ENCODE measurements at places on chromosomes 6 and 20. TPM values are rescaled to one million over a fixed set of nuclear protein-coding genes. Genes with fewer than 3 reads are reported as not detected.

GRCh38 chr20:61482901-61483300 lies 230.8 kb downstream of the CDH4 start:
- no peak overlapping the region for H3K4me3 ChIP-seq
- H3K27ac ChIP-seq, result no peak overlapping the region
- no peak for DNase-seq
- no peaks in the 10 kb centered on the region for H3K4me1 ChIP-seq
- peaks cover 51% of the 10 kb centered on the region for H3K27me3 ChIP-seq

DNA sequence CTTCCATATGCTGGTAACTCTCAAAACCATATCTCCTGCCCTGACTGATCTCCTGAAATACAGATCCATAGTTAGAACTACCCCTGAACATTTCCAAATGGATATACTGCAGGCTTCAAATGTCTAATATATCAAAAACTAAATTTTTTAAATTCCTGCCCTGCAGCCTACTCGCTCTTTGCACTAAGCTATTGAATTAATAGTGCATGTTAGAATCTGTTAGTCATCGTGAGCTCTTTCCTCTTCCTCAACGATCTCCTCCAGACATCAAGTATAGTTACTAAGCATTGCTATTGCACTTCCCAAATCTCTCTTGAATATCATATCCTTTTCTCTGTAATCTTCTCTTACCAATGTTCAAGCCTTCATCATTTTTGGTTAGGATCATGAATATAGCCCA lies 26.0 kb upstream of the RSPO3 start:
- H3K4me1 ChIP-seq, result no peaks in the 10 kb centered on the region
- peaks cover 21% of the 10 kb centered on the region for H3K27me3 ChIP-seq
- no peak for DNase-seq
- no peaks in the 10 kb centered on the region for H3K36me3 ChIP-seq

- no peaks in the 10 kb centered on the region for H3K36me3 ChIP-seq
- no peaks in the 10 kb centered on the region for H3K4me1 ChIP-seq
- H3K4me3 ChIP-seq, result no peak overlapping the region
- no peak for DNase-seq
- H3K27me3 ChIP-seq, result no peaks in the 10 kb centered on the region
These were observed 168.7 kb downstream of the PAX1 start for GRCh38 chr20:21874127-21874526.

GRCh38 chr6:47241742-47242482 lies 67.8 kb downstream of the TNFRSF21 start:
- no peaks in the 10 kb centered on the region for H3K36me3 ChIP-seq
- peaks cover 35% of the 10 kb centered on the region for H3K27me3 ChIP-seq
- no peak overlapping the region for H3K4me3 ChIP-seq
- DNase-seq, result no peak
- H3K4me1 ChIP-seq, result peaks cover 36% of the 10 kb centered on the region

GRCh38 chr6:44431118-44431725 lies 43.7 kb downstream of the CDC5L start:
- no peak for DNase-seq
- peak overlapping the region; percentile 62 for H3K27ac ChIP-seq
- H3K4me3 ChIP-seq, result no peak overlapping the region
- peaks cover 47% of the 10 kb centered on the region for H3K36me3 ChIP-seq
- H3K4me1 ChIP-seq, result peaks cover 33% of the 10 kb centered on the region

DNA sequence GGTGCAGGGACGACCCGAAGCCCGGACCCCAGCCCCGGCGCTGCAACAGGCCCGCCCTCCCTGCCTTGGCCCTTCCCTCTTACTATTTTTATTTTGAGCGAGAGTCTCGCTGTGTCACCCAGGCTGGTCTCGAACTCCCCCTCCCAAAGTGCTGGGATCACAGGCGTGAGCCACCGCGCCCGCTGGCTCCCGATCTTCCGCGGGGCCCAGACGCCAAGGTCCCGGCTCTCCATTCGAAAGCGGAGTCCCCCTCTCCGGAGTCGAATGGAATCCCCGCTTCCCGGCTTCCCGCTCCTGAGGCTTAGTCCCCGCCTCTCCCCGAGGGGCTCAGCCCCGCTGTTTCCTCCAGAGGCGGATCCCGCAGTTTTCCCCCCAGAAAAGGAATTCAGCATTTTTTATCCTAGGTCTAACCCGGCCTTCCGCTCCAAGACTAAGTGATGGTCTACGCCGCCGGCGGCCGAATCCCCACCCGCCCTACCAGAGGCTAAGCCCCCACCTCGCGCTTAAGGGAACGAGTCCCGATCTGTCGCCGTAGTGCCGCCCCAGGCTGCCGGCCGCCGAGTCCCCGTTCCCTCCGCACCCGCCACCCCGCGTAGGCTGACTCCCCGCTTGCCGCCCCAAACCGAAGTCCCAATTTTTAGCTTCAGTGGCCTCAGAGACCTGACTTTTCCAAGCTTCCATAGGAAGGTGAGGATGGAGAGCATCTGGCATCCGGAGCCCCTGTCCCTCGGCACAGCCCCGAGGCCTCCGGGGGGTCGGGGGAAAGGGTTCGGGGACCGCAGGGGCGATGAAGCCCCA lies 11.5 kb upstream of the TMC2 start:
- peak overlapping the region; percentile 92 for H3K4me3 ChIP-seq
- H3K4me1 ChIP-seq, result peaks cover 27% of the 10 kb centered on the region
- peak; percentile 36 for DNase-seq

GRCh38 chr6:80174900-80175572 lies 68.6 kb downstream of the BCKDHB start:
- no peak overlapping the region for H3K27ac ChIP-seq
- no peak for DNase-seq
- H3K4me1 ChIP-seq, result peaks cover 3% of the 10 kb centered on the region

DNA sequence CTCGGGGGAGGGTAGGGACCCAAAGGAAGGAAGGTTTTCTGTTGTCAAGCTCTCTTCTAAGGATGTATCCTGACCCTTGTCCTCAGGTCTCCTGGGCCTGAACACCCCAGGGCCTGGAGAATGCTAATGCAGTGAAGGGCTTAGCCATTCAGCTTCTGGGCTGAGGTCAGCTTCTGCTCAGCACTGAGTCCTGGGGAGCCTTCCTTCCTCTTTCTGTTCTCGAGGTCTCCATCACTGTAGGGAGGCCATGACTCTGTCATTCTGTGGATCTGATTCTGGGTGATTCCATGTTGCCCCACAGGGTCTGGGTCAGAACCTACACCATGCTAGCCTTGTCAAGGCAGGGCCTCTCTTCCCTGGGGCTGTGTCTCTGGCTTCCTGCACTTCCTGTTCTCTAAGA lies 712.7 kb downstream of the DHX35 start:
- no peak for DNase-seq
- no peak overlapping the region for H3K27ac ChIP-seq
- peaks cover 2% of the 10 kb centered on the region for H3K27me3 ChIP-seq
- H3K4me3 ChIP-seq, result no peak overlapping the region
- no peaks in the 10 kb centered on the region for H3K36me3 ChIP-seq

DNA sequence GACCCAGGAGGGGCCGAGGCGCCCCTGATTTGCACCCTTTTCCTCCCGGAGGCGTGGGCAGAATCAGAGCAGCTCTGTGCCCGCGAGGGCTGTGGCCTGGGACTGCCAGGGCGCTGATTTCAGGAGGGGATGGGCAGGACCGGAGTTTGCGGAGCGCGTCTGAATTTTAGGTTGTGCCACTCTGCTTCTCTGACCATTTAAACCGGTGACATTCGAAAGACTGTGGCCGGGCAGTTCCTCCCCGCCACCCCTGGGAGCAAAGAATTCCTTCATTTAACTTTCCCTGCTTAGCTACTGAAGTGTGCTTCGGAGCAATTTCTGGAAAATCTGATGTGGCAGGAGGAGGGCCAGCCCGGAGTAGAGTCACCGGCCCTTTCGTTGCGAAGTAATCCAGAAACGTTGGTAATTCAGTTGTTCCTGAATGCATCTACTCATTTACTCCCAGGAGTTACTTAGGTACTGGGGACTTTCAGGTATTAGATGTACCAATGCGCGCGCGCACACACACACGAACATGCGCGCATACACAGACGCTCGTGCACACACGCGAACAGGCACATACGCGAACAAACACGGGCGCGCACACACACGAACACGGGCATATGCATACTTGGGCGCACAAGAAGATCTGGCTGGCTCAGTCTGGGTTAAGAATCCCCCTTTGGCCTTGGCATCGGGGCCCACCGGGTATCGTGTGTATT lies 568 bp downstream of the CCDC170 start:
- H3K27ac ChIP-seq, result peak overlapping the region; percentile 63
- peak; percentile 45 for DNase-seq
- H3K27me3 ChIP-seq, result peaks cover 72% of the 10 kb centered on the region
- no peaks in the 10 kb centered on the region for H3K36me3 ChIP-seq
- H3K4me3 ChIP-seq, result peak overlapping the region; percentile 77

The ADISSP gene
- total RNA-seq, result 10.2 TPM

The COL20A1 gene
- total RNA-seq, result not detected

Measured in left ventricle myocardium inferior (tissue), 1 donor.